Liver (tissue), 10 donors: ENCODE measurements at places on chromosomes 1 and 21.
A peak's percentile ranks its signal among the peaks of the same experiment; 100 is the strongest.

GRCh38 chr1:32701421-32701911 lies 1.1 kb downstream of the SYNC start:
- DNase-seq: no peak

DNA sequence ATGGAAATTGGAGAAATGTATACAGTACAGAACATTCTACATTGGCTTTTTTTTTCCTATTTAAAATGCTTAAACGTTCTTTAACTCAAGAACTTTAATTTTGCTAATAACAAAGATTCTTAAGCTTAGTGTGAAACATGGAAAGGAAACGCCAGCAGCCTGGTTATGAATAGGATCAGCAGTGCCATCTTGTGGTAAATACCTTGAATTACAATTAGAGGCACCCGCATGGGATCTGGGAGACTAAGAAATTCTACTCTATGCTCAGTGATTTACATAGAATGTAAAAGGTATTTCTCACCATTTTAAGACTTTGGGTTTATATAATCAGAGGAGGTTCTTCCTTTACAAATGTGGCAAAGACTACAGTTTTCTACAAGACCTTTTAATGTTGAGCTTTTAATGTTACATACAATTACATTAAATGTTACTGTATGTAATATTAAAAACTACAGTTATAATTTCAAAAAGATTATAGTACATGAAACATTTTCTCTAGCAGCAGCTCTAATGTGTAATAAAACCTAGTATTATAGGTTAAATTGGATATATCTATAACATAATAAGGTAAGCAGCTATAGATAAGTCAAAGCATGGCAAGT lies 32.1 kb upstream of the APOBEC4 start:
- no peak for DNase-seq

GRCh38 chr1:240611619-240612480 lies at the start of gene GREM2:
Gene GREM2 (minus strand): TSS chr1:240612155. CDS start chr1:240493475, 118,680 bp downstream.
- DNase-seq: peak; percentile 53

GRCh38 chr1:56569661-56570060 lies 9.7 kb downstream of the PLPP3 start:
- DNase-seq: no peak

GRCh38 chr1:90989302-90989701 lies 32.5 kb downstream of the ZNF644 start:
- DNase-seq: no peak

DNA sequence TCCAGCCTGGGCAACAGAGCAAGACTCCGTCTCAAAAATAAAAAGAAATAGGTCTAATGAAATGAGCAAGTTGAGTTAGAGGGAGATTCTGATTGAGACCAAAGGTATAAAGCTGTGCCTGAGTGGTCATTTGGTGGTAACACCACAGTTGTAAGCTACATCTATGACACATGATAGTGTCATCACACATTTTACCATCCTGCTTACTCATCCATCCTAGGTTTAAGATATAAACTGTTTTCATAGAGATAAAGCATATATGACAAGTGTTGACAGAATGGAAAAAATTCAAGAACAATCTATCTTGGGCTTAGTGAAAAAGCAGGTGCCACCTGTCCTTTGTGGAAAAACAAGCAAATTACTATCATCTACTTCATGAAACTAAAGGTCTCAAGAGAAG lies 7.1 kb upstream of the CFAP141 start:
- DNase-seq: no peak

DNA sequence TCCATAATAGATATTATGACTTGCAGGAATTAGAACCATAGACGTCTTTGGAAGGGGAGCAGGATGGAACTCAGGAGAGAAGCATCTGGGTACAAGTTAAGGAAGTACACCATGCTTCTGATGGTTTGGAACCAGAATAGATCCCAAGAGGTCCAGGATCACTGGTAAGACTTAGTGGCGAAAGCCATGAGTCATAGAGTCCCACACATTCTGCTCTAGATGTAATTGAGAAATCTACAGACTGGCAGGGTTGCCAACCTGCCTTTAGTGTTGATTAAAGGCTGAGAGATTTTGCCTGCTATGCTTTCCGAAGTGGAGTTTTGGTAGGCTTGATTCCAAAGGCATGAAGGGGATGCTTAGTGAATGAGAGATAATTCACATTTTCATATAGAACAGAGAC lies 57.1 kb upstream of the C1orf87 start:
- DNase-seq: no peak

DNA sequence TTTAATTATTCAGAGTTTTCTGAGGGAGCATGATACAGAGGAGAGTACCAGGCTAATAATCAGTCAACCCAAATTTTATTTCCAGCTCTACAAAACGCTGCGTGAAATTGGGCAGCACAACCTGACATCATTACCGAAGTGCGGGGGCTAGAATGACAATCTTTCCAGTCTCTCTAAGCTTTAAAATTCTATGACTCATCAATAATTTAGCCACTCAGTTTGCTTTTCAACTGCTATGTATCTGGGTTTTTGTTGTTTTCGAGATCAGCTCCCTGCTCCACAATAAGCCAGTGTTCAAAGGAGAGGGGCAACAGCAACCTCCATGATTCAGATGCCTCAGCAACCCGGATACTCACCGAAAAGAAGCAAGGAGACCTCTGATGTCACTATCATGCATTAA lies 13.9 kb downstream of the SORT1 start:
- no peak for DNase-seq

- DNase-seq: no peak
Observed at GRCh38 chr1:11341901-11342552, 69.0 kb downstream of the UBIAD1 start.

- no peak for DNase-seq
Observed at GRCh38 chr21:39182016-39182415, 1.2 kb downstream of the PSMG1 start.

DNA sequence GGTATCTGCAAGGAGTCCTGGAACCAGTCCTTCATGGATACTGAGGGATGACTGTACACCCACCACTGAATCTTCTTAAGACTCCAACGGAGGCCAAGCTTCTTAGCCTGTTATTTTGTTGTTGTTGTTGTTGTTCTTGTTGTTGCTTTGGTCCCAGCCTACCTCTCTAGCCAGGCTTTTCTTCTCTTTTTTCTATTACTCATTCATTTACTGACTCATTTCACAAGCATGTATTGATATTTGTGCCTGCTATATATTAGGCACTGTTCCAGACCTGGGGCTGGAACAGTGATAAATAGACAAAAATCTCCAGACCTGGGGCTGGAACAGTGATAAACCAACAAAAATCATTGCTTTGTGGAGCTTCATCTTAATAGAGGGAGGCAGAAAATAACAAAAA lies 20.4 kb downstream of the CENPF start:
- no peak for DNase-seq

DNA sequence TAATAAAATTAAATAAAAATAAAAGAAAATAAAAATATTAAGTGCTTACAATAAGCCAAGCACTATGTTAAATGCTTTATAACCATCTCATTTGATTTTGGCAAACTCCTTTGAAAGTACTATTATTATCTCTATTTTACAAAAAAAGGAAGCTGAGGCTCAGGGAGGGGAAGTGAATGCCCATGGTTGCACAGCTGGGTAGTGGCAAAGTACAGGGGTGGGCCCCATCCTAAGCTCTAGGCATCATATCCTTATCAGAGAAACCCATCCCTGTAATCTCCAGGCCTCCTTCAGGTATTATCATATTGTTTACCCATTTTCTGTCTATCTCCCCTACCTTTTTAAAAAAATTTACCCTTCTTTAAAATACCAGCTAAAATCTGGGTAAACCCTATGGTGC lies 2.3 kb upstream of the MED18 start:
- DNase-seq: no peak

- DNase-seq: no peak
Observed at GRCh38 chr1:75035536-75035935, 98.7 kb upstream of the LHX8 start.

DNA sequence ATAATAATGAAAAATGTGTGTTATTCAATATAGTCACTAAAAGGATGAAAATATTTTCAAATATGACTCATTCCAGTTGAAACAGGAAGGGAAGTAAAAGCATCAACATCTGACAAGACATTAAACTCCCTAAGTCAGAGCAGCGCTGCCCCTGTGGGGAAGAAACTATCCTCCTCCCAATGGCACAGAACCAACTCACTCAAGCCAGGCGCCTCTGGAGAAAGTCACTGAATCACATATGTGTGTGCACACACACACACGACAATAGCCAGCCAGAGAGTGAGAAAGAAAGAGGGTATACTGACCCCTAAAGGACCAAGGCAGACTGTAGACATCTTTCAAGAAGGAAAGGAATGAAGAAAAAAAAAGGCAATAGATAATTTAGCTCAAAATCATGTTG lies 126.9 kb downstream of the SETD4 start:
- no peak for DNase-seq

DNA sequence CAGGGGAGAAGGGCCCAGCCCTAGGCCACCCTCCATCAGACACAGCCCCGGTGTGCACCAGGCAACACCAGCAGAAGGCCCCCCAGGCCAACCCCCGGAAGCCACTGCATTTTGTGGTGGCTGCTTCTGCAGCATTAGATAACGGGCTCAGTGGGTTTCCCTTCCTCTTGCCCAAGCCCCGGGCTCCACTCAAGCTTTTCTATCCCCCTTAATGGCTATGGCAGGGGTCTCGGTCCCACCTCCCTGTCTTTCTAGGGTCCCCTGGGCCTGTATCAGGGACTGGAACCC lies 18.9 kb downstream of the C1orf174 start:
- no peak for DNase-seq

- no peak for DNase-seq
Observed at GRCh38 chr1:235023711-235024439, 104.8 kb downstream of the TOMM20 start.

GRCh38 chr1:183096894-183097293 lies 73.7 kb downstream of the LAMC1 start:
- DNase-seq: no peak

DNA sequence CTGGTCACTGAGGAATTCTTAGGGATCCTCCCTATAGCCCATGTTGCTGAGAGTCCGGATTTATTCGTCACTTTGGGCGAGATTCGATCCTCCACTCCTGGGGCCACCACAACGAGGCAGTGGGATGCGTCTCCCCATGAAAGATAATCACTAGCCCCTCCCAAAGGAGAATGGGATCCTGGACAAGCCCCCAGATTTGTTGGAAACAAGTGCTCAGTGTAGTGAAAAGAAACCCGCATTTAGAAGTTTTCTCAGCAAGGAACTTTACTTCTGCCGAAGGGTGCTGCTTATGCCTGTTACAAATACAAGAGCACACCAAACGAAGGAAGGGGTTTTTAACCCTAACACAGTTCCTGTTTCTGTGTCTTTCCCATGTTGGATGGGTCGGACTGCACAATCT lies 83.3 kb downstream of the ZFYVE9 start:
- DNase-seq: no peak

- DNase-seq: no peak
Observed at GRCh38 chr1:33473900-33474299, 1.5 kb downstream of the ZSCAN20 start.
